ENCODE measurements at places on chromosomes 4 and X.

GRCh38 chrX:9646471-9647224 lies 119.0 kb downstream of the GPR143 start:
- H3K4me1 ChIP-seq = peaks cover 3% of the 10 kb centered on the region
- no peak overlapping the region for H3K4me3 ChIP-seq

- no peaks in the 10 kb centered on the region for H3K4me1 ChIP-seq
- H3K27ac ChIP-seq = no peak overlapping the region
- no peak overlapping the region for H3K4me3 ChIP-seq
- H3K27me3 ChIP-seq = no peaks in the 10 kb centered on the region
- DNase-seq = no peak
Observed at GRCh38 chr4:42690537-42690936, 33.6 kb upstream of the ATP8A1 start.

- no peak for DNase-seq
- no peaks in the 10 kb centered on the region for H3K36me3 ChIP-seq
- H3K4me1 ChIP-seq = peaks cover 3% of the 10 kb centered on the region
- H3K4me3 ChIP-seq = no peak overlapping the region
Observed at GRCh38 chrX:103406256-103406655, 29.9 kb downstream of the BEX3 start.

GRCh38 chrX:146707781-146708180 lies 101.8 kb upstream of the CXorf51B start:
- DNase-seq = no peak
- no peak overlapping the region for H3K4me3 ChIP-seq
- no peaks in the 10 kb centered on the region for H3K36me3 ChIP-seq
- no peak overlapping the region for H3K27ac ChIP-seq
- no peaks in the 10 kb centered on the region for H3K4me1 ChIP-seq

- no peaks in the 10 kb centered on the region for H3K36me3 ChIP-seq
- no peaks in the 10 kb centered on the region for H3K27me3 ChIP-seq
- H3K27ac ChIP-seq = no peak overlapping the region
- no peak for DNase-seq
- no peak overlapping the region for H3K4me3 ChIP-seq
Observed at GRCh38 chr4:119302073-119302832, 19.7 kb downstream of the FABP2 start.

GRCh38 chr4:169272265-169272886 lies 1.6 kb upstream of the SH3RF1 start:
- H3K27ac ChIP-seq = no peak overlapping the region
- DNase-seq = peak; percentile 50
- H3K4me3 ChIP-seq = peak overlapping the region; percentile 54
- no peaks in the 10 kb centered on the region for H3K27me3 ChIP-seq
- no peaks in the 10 kb centered on the region for H3K36me3 ChIP-seq

GRCh38 chr4:6017030-6017429 lies 1.2 kb downstream of the C4orf50 start:
- no peak overlapping the region for H3K27ac ChIP-seq
- DNase-seq = no peak
- H3K27me3 ChIP-seq = no peaks in the 10 kb centered on the region
- H3K4me1 ChIP-seq = no peaks in the 10 kb centered on the region

DNA sequence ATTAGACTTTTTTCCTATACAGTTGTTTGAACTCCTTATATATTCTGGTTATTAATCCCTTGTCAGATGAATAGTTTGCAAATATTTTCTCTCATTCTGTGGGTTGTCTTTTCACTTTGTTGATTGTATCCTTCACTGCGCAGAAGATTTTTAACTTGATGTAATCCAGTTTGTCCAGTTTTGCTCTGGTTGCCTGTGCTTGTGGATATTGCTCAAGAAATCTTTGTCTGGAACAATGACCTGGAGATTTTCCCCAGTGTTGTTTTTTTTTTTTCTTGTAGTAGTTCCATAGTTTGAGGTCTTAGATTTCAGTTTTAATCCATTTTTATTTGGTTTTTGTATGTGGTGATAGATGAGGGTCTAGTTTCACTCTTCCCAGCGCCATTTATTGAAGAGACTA lies 289.8 kb upstream of the SPOCK3 start:
- no peak for DNase-seq
- H3K4me1 ChIP-seq = no peaks in the 10 kb centered on the region
- H3K27ac ChIP-seq = no peak overlapping the region
- H3K36me3 ChIP-seq = no peaks in the 10 kb centered on the region
- no peak overlapping the region for H3K4me3 ChIP-seq
- H3K27me3 ChIP-seq = no peaks in the 10 kb centered on the region

GRCh38 chr4:78602334-78602733 lies 50.8 kb downstream of the ANXA3 start:
- H3K36me3 ChIP-seq = no peaks in the 10 kb centered on the region
- H3K27me3 ChIP-seq = no peaks in the 10 kb centered on the region
- peak; percentile 25 for DNase-seq
- H3K27ac ChIP-seq = no peak overlapping the region
- H3K4me1 ChIP-seq = no peaks in the 10 kb centered on the region
- H3K4me3 ChIP-seq = no peak overlapping the region

- H3K36me3 ChIP-seq = no peaks in the 10 kb centered on the region
- no peak overlapping the region for H3K4me3 ChIP-seq
- no peaks in the 10 kb centered on the region for H3K4me1 ChIP-seq
- H3K27ac ChIP-seq = no peak overlapping the region
Observed at GRCh38 chrX:110050386-110050785, 47.5 kb downstream of the TMEM164 start.

GRCh38 chr4:18042754-18043153 lies 21.2 kb upstream of the LCORL start:
- no peaks in the 10 kb centered on the region for H3K4me1 ChIP-seq
- no peak for DNase-seq
- H3K27me3 ChIP-seq = no peaks in the 10 kb centered on the region
- H3K27ac ChIP-seq = no peak overlapping the region
- H3K36me3 ChIP-seq = no peaks in the 10 kb centered on the region

GRCh38 chr4:85406185-85406584 lies 68.8 kb upstream of the ARHGAP24 start:
- no peak overlapping the region for H3K27ac ChIP-seq
- H3K4me3 ChIP-seq = no peak overlapping the region
- no peaks in the 10 kb centered on the region for H3K4me1 ChIP-seq
- no peaks in the 10 kb centered on the region for H3K27me3 ChIP-seq

GRCh38 chr4:1491328-1492141 lies 85.3 kb upstream of the NKX1-1 start:
- no peak overlapping the region for H3K4me3 ChIP-seq
- H3K27ac ChIP-seq = no peak overlapping the region
- DNase-seq = no peak
- H3K4me1 ChIP-seq = no peaks in the 10 kb centered on the region
- no peaks in the 10 kb centered on the region for H3K36me3 ChIP-seq

DNA sequence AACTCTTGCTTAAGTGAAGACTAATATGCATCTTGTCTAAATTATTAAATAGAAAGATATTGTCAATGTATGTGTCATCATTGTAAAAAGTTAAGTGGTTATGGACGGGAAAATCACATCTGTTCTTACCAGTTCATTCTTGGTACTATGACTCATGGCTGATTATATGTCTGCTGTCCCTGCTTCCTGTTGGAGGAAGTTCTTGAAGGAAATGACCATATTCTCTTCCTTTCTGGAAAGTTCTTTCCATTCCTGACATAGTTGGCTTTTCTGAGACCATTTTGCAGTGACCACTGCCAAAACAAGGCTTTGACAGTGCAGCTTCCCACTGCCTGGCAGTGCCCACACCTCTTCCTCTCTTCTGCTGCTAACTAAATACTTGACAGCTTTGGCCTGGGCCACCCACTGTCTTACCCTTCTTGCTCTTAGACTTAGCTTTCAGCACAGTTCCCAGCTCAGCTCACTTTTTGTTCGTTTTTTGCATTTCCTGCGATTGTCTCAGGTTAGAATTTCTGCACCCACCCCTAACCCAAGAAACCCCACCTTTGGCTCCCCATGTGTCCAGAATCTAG lies 13.2 kb upstream of the CLDN24 start:
- no peaks in the 10 kb centered on the region for H3K27me3 ChIP-seq
- peak overlapping the region; percentile 92 for H3K27ac ChIP-seq
- H3K4me1 ChIP-seq = peaks cover 11% of the 10 kb centered on the region
- H3K36me3 ChIP-seq = no peaks in the 10 kb centered on the region

DNA sequence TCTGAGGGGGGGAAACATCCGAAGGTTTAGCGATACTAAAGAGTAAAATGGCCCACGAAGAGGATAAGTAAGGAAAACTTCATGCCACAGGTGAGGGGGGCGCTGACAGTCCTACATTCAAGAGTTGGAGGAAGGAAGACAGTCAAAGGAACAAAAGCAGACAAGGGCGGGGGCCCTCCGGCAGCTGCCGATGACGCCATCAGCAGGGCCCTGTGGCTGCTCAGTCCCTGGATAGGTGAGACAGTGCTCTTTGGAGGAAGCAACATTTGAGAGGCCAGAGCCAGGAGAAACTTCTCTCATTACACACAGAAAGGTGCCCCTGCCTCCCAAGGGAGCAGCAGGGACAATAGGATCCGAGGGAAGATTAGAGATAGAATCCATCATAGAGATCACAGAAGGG lies 41.5 kb downstream of the RAB40AL start:
- no peak overlapping the region for H3K27ac ChIP-seq
- H3K27me3 ChIP-seq = no peaks in the 10 kb centered on the region
- H3K4me1 ChIP-seq = no peaks in the 10 kb centered on the region
- H3K4me3 ChIP-seq = no peak overlapping the region

DNA sequence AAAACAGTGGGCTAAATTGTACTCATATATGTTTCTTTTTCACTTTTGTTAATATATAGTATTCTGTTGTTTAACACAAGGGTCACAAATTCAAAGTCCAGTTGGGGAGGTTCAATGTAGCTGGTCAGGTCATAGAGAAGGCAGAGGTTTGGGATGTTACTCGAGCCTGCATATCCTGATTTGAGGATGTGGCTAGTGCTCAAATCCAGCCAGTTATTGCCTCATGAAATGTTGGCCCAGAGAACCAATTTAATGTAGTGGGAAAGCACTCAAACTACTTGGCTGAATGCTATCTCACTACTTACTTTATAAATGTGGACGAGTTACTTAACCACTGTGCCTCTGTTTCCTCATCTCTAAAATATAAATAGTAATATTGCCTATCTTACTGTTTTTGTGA lies 12.5 kb downstream of the USO1 start:
- no peak overlapping the region for H3K27ac ChIP-seq
- no peaks in the 10 kb centered on the region for H3K4me1 ChIP-seq
- no peaks in the 10 kb centered on the region for H3K36me3 ChIP-seq
- no peak for DNase-seq
- H3K27me3 ChIP-seq = no peaks in the 10 kb centered on the region
- no peak overlapping the region for H3K4me3 ChIP-seq

- H3K27me3 ChIP-seq = no peaks in the 10 kb centered on the region
- H3K27ac ChIP-seq = no peak overlapping the region
- H3K36me3 ChIP-seq = no peaks in the 10 kb centered on the region
- H3K4me1 ChIP-seq = no peaks in the 10 kb centered on the region
Observed at GRCh38 chr4:172096786-172097185, 283.6 kb downstream of the GALNTL6 start.

- no peak for DNase-seq
- no peaks in the 10 kb centered on the region for H3K36me3 ChIP-seq
- no peak overlapping the region for H3K4me3 ChIP-seq
Observed at GRCh38 chrX:109782994-109783700, 50.1 kb upstream of the ACSL4 start.

DNA sequence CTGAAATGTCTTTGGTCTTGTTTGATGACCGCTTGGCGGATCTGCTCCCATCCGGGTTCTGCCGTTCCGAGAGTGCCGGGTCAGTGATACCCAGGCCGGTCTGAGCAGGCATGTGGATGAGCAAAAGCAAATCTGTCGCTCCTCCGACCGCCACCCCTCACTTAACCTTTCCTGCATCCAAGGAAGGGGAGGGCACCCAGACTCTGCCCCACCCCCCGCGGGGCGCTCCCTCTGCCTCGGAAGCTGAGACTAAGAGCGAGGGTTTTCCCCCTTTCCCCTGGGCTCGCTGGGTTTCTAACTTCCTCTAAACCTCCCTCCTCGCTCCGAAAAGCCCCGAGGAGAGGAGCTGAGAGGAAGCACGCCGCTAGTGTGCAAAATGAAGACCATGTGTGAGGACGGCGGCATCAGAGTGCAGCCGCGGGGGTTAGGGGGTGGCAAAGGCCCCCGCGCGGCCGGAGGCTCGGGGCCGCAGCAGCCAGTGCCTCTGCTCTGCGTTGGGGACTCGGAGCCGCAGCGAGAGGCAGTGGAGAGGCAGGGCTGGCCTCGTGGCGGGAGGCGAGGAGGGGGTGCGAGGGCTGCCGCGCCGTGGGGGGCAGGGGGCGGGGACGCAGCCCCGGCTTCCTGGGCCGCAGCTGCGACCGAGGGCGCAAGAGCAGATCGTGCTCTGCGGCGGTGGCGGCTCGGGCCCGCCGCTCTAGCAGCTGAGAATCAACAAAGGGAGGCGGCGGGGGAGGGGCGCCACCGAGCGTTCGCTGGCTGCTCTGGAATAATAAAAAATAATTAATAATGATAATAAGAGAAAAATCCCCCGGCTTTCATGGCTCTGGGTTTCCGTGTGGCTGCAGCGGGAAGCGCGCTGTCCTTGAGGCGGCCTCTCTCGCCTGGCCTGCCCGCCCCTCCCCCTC lies 55.8 kb upstream of the BCOR start:
- H3K4me1 ChIP-seq = peaks cover 2% of the 10 kb centered on the region
- H3K36me3 ChIP-seq = no peaks in the 10 kb centered on the region
- DNase-seq = no peak
- no peak overlapping the region for H3K27ac ChIP-seq
- peak overlapping the region; percentile 43 for H3K4me3 ChIP-seq
- H3K27me3 ChIP-seq = peaks cover 3% of the 10 kb centered on the region

DNA sequence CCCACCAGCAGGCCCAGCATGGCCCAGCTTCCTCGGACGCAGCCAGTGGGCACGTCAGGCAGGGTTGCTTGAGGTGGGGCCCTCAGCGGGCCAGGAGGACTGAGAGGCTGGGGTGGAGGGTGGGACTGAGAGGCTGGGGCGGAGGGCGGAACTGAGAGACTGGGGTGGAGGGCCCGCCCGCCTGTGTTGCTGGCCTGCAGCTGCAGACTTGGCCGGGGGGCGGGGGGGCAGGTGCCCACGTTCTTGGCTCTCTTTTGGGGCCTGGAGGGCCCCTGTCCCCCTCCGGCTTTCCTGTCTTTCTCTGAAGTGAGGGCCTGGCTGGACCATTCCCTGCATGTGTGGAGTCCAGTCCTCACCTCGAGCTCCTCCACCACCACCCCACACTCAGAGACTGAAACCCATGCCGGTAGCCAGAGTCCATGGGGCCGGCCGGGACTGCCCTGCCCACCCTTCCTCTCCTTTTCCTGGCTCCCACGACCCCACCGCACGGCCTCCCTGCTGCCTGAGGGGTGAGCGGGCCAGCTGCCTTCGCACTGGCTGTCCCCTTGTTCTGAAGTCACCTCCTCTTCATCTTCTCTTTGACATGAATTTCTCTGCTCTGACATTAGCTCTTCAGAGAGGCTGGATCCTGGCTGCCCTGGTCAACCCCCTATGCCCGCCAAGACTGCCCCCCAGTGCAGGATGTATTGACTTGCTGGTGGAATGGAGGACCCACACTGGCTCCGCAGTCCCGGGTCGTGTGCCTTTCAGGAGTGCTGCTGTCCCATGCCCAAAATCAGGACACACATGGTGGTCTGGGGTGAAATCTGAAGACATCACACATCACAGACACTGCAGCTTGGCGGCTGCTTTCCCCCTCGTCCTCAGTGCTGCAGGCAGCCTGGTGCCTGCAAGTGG lies 10.1 kb upstream of the NKX1-1 start:
- no peaks in the 10 kb centered on the region for H3K36me3 ChIP-seq
- peaks cover 6% of the 10 kb centered on the region for H3K27me3 ChIP-seq
- no peak overlapping the region for H3K4me3 ChIP-seq
- H3K4me1 ChIP-seq = no peaks in the 10 kb centered on the region

GRCh38 chr4:38514465-38515146 lies 149.4 kb upstream of the KLF3 start:
- H3K36me3 ChIP-seq = no peaks in the 10 kb centered on the region
- DNase-seq = no peak
- H3K27me3 ChIP-seq = no peaks in the 10 kb centered on the region
- H3K27ac ChIP-seq = no peak overlapping the region
- no peak overlapping the region for H3K4me3 ChIP-seq

GRCh38 chr4:111187108-111187507 lies 564.2 kb upstream of the PITX2 start:
- H3K4me3 ChIP-seq = no peak overlapping the region
- H3K27ac ChIP-seq = no peak overlapping the region
- no peaks in the 10 kb centered on the region for H3K4me1 ChIP-seq
- DNase-seq = no peak

Measured in fibroblast of lung (primary cell).